Effector memory CD4-positive, alpha-beta T cell (primary cell): ENCODE measurements at places on chromosomes 5 and 9.

DNA sequence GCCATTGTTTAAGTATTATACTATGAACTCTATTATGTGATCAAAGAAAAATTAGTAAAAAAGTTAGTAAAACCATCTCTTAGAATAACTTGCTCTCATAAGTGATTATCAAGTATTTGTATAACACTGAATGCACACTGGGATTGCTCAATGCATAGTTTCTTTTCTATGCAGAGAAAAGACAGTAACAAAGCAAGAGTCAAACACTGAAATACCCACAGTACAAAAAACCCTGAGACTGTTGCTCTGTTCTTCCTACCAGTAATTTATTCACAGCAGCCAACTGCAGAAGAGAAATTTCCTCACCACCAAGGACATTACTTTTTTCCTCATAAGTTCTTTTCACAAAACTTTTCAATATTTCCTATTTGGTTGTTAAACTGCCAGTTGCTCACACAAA is 634.4 kb downstream of the DTWD2 start:
- no peak for DNase-seq

DNA sequence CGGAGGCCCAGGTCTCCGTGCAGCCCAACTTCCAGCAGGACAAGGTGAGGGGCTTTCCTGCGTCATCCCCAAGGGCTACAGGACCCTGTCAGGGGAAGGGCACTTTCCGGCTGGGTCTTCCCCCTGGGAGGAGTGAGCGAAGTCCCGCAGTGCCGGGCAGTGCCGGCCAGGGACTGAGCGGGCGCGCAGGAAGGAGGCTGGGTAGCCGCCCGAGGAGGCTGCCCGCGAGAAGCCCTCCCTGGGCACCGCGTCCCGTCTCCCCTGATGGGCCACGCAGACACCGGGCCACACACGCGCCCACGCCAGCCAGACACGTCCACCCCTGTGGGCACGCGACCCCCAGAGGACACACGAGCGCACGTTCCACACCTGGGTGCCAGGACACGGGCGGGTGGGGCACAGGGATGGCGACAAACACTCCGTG is 357 bp downstream of the PTGDS start:
- no peak for DNase-seq

- no peak for DNase-seq
Measured at GRCh38 chr5:150009671-150010387, 9.3 kb downstream of the HMGXB3 start.

DNA sequence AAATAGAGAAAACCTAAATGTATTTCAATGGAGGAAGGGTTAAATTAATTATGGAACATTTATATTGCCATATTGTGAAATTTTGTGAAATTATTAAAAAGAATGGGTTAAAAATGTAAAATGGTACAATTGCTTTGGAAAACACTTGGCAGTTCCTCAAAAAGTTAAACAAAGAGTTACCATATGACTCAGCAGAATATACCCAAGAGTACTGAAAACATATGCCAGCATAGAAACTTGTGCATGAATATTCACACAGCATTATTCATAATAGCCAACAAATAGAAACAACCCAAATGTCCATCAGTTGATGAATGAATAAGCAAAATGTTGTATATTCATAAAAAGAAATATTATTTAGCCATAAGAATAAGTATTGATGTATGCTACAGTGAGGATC is 181.0 kb upstream of the MAST4 start:
- DNase-seq = no peak

DNA sequence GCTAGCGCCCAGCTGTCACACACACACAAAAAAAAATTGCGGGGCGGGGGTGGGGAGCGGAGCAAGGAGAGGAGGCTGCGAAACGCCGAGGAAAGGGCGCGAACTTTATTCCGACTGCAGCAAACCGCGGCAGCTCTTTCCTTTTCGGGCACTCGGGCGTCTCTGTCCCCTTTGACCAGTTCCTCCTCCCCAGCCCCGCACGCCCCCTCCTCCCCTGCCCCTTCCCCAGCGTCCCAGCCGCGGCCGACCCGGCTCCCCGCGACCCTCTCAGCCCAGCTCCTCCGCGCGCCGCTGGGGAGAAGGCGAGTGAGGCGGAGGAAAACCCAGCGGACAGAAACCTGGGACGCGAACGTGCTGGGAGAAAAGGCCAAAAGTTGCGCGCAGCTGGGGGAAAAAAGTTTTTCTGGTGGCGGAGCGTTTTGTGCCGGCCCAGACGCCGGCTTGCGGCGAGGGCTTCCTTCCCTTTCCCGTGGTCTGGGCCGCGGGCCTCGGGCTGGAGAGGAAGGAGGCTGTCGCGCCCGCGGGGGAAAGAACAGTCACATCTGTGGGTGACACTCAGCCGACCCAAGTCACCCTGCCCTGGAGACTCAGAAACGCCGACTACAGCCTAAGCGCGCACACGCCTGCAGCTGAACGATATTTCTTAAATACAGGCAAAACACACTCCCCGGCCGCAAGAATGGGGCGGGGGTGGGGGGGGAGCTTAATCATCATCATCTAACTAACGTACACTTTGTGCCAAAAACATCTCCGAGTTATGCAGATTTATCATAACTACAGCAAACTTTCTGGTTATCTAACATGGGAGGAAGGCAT is 1.1 kb upstream of the BNC2 start:
- DNase-seq = no peak

DNA sequence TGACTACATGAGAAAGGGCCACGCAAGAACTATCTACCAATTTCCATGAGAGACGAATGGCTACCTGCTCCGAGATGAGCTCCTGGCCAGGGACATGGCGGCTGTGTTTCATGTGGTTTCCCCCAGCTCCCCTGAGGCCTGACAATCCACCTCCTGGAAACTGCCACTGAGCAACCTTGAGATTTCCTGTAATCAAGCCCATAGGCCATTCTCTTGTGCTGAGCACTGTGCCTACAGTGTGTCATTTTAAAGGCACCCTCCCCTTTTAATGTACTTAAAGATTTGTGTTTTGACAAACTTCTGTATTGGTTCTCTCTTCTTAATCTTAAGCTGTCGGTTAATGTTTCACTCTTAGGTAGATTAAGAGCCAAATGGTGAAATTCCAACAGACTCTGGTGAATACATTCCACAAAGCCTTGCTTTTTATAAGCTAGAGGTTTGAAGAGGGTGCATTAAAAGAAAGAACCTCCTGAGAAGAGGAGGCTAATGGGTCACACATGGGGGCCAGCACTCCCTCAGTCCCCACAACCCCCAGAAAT is 72.3 kb downstream of the SECISBP2 start:
- DNase-seq = no peak

DNA sequence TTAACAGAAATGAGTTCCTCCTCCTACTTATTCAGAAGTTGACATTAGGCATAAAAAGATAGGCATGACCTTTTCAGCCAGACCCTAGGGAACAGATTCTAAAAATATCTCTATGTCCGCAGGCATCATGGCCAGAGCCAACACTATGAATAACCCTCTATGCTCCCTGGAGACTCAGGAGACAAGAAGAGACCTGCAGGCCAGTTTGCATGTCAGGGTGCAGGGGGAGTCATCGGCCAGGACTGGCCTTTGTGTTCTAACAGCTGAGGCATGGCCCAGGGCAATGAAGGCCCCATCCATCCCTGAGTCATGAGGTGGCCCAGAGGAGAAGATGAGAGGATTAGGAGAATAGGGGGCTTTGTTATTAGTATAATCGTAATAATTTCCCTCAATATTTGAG is 93.8 kb downstream of the TMEM215 start:
- DNase-seq = no peak

GRCh38 chr5:23139338-23140171 is 286.4 kb upstream of the CDH12 start:
- no peak for DNase-seq

DNA sequence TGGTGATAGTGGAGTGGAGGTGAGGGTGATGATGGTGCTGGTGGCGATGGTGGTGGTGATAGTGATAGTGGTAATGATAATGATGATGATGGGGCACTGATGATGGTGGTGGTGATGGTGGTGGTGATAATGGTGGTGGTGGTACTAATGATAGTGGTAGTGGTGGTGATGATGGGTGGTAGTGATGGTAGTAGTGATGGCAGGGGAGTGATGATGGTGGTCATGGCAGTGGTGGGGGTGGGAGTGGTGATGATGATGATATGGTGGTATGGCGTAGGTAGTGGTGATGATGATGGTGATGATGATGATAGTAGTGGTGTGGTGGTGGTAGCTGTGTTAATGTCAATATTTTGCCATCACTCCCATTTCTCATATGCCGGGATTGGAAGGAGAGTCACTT is 44.5 kb upstream of the ORM1 start:
- DNase-seq = no peak

DNA sequence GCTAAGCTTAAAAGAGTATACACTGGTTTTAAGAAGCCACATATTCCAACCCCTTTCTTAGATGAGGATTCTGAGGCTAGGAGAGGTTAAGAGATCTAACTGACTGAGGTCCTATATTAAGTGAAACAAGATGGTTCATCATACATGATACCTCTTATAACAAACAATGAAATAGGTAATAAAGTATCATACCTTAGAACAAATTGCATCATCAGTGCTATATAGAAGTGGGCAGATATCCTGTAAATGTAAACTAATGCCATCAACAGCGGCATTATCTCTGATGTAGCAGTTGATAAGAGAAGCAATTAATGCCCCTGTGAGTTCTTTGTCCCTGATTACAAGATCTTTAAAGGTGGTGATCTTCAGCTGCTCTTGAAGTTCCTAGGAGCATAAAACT is 60.5 kb downstream of the NUP155 start:
- no peak for DNase-seq

DNA sequence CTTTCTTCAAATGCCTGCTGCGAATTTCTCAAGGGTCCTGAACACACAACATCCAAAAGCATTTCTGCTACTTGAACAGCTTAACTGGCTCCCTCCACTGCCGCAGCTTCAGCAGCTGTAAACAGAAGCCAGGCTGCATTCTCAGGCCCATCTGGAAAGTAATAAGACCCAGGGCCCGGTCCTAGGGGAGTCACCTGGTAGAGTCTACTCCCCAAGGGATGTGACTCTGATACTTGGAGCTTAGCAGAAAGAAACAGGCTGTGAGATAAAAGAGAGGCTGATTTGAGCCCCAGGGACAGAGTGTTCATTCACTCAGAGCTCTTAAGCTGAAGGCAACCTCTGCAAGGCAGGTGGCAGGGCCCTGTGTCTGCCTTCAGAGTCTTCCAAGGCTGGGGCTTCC is 356.8 kb downstream of the SPOCK1 start:
- no peak for DNase-seq

- DNase-seq = no peak
Measured at GRCh38 chr9:111955048-111955447, 58.4 kb downstream of the UGCG start.

DNA sequence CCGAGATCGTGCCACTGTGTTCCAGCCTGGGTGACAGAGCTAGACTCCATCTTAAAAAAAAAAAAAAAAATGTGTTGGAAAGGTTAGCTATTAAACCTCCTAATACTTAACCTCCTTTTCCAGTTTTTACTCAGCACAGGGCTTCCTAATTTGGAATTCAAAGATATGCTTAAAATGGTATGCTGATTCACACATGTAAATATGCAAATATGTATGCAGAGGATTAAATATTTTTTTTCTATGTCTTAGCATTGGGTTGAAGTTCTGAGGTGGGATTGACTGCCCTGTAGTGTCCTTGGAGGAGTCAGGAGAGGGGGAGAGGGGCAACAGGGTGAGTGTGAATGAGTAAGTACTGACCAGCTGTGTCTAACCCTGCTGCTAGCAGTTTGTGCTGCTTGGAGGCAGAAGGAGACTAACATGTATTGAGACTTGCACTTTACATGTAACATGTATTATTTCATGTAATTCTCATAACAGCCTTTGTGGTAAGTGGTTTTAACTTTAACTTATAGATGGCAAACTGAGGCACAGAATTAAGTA is 63.2 kb downstream of the SLC44A1 start:
- no peak for DNase-seq

- DNase-seq = no peak
Measured at GRCh38 chr5:78499485-78499884, 139.1 kb downstream of the SCAMP1 start.

- no peak for DNase-seq
Measured at GRCh38 chr9:17996728-17997127, 417.9 kb downstream of the SH3GL2 start.

GRCh38 chr9:84397822-84398221 is 57.3 kb upstream of the SLC28A3 start:
- DNase-seq = no peak

- no peak for DNase-seq
Measured at GRCh38 chr5:350355-350754, 28.8 kb downstream of the AHRR start.

GRCh38 chr5:90503596-90503995 is 25.8 kb downstream of the LYSMD3 start:
- no peak for DNase-seq

- no peak for DNase-seq
Measured at GRCh38 chr5:56433039-56433617, 200.0 kb upstream of the ANKRD55 start.

DNA sequence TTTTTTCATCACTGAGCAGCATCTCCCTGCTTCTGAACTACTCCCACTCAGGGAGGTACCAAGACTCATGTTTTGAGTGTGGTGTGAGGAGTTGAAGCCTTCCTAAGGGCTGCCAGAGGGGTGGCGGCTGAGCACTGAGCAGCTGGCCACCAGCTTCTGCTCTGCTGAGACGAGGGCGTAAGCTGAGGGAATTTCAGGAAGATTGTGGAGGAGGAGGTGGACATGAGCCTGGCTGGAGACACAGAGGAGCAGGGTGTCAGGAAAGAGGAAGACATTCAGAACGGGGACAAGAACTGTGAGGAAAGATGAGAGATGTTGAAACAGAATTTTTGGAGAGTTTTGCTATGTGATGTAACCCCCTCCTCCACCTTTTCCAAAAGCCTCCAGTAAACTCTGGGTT is 7.8 kb downstream of the LCP2 start:
- DNase-seq = no peak

DNA sequence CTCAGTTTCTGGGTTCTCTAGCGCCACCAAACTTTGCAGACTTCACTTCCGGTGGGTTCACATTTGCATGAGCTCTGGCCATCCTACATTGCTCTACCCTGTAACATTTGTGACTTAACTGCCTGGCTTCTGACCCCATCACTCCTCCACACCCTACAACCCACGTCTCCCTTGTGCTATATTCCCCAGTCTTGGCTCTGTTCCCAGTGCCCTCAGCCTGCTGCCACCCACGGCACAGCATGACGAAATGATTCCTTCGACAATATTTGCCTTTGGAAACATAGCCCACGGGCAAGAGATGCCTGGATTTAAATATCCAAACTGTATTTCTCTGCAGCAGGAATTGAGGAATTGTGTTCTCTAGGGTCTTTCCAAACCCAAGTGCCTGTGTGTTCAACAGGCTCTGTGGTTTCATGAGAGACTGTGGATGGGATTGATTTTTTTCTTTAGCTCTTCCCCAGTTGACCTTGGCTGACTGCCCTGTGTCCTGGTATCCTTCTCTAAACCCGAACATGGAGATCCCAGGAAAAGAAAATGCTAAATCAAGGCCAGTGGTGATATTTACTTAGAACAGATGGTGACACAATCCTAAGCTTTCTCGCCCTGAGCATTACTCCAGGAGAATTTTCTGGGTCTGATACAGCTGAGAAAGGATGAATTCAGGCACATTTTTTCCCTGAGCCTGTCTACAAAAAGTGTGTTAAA is 44.4 kb upstream of the GRIA1 start:
- DNase-seq = no peak

DNA sequence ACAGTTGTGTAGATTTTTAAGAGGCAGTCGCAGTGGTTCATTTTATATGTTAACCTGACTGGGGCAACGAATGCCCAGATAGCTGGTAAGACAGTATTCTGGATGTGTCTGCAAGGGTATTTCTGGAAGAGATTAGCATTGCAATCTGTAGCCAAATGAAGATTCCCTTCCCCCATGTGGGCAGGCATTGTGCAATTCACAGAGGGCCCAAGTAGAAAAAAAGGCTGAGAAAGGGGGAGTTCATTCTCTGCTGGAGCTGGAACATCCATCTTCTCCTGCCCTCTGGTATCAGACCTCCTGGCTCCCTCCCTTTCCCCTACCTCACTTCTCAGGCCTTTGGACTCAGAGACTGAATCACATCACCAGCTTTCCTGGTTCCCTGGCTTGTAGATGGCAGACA is 70.6 kb downstream of the TENT4A start:
- DNase-seq = no peak
